Naive thymus-derived CD4-positive, alpha-beta T cell (primary cell): ENCODE measurements at places on chromosomes 4 and X. TPM values are rescaled to one million over a fixed set of nuclear protein-coding genes. Genes with fewer than 3 reads are reported as not detected.
A peak's percentile ranks its signal among the peaks of the same experiment; 100 is the strongest.

S100G gene
- not detected for total RNA-seq

GABRQ gene
- not detected for total RNA-seq

SPATA18 gene
- total RNA-seq: not detected

C4orf50 gene
- total RNA-seq: 0.08 TPM

AVPR2 gene
- not detected for total RNA-seq

NXF2 gene
- total RNA-seq: not detected

PROM1 gene
- not detected in 2 replicates for total RNA-seq

ASB5 gene
- total RNA-seq: not detected in 2 replicates

EDA2R gene
- 0.62 TPM for total RNA-seq

EDNRA gene
- total RNA-seq: not detected

VCX gene
- not detected in 2 replicates for total RNA-seq

P2RY10 gene
- 86.3 TPM for total RNA-seq

CT45A10 gene
- not detected for total RNA-seq

SOWAHB gene
- not detected for total RNA-seq

RTL5 gene
- 0.19 TPM for total RNA-seq

GRCh38 chr4:7624396-7624980 is 189.8 kb upstream of the PSAPL1 start:
- no peak for DNase-seq

GRCh38 chr4:184476695-184477094 is 2.3 kb upstream of the IRF2 start:
- DNase-seq: peak; percentile 22

GRCh38 chr4:16916719-16917337 is 18.4 kb upstream of the LDB2 start:
- DNase-seq: peak; percentile 66

GRCh38 chr4:174686826-174687225 is 142.2 kb downstream of the GLRA3 start:
- no peak for DNase-seq

GRCh38 chr4:40261231-40262076 is 64.6 kb downstream of the RHOH start:
- DNase-seq: no peak

DNA sequence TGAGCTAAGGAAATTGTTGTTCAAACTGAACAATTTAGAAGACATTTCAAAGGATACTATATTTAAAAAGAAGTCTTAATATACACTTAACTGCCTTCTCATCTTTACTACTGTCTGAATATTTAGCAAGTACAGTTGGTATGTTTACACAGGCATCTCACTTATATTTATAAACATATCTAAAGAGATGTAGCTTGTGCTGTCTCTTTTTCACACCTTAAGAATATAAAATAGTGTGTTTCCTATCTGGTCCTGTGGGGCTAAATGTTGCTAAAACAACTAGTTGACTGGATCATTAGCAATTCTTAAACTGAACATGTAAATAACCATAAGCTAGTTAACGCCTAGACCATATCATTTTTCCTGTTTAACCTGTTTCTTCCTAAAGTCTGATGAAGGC is 336.3 kb downstream of the PPP3CA start:
- no peak for DNase-seq

- DNase-seq: no peak
Measured at GRCh38 chr4:89221167-89221867, 86.3 kb downstream of the GPRIN3 start.

GRCh38 chr4:166602068-166602467 is 632.2 kb downstream of the SPOCK3 start:
- DNase-seq: no peak

DNA sequence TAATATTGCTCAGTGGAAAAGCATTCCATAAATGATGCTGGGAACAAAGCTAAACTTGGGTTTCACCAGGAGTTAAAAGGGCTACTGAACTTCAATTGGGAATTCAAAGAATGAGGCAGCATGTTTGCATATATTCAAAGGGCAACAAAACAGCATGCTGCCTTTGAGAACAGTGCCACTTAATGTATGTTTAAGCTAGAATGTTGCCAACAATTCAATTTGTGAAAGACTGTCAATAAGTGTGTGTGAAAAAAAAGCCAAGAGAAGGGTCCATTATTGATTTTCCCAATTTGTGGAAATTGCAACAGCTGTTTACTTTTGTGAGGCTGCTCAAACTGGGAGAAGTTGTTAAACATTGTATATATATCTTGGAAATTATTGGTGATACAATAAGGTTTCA is 701.9 kb upstream of the ACTRT1 start:
- DNase-seq: no peak

- no peak for DNase-seq
Measured at GRCh38 chr4:53920116-53920515, 144.3 kb downstream of the CHIC2 start.

GRCh38 chrX:132077912-132078311 is 49.9 kb downstream of the FRMD7 start:
- no peak for DNase-seq

DNA sequence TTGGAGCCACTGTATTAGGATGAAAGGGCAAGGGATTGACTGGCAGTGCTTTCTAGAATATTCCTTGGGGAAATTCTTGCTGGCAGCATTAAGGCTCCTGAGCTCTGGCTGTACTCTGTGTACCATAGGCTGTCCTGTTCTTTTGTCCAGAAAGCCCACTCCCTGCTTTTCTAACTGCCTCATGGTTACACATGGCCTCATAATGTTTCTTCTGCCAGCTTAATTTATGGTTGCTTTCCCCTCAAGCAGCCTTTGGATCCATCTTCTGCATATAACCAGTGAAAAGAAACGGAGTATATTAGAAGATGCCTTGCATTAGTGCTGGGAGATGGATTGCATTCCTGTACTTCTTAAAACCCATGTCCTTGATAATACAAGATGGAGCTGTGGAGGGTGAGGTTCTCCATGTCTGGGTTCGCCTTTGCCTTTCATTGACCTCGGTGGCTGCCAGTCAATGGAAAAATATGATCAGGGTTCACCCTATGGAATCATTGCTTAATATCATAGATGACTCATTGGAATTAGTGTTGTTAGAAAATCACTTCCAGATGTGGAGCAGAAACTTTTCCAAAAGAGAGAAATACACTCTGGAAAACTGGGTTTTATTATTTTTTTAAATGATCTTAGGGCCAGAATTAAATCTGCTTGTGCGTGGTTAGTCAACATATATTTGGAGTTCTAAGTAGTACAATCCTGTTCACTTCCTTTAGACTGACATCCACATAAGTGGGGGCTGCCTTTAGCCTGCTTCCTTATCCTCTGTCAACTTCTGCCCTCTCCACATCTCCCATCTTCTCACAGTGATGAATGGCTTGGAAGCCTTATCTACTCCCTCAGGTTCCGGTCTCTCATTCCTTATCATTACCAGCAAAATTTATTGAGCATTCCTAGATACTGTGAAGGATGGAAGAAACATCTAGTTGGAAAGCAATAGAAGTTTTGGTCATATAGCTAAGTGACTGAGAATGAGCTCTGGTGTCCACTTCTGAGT is 24.9 kb downstream of the DOCK11 start:
- DNase-seq: no peak

GRCh38 chr4:8502371-8502770 is 61.8 kb downstream of the TRMT44 start:
- DNase-seq: no peak

DNA sequence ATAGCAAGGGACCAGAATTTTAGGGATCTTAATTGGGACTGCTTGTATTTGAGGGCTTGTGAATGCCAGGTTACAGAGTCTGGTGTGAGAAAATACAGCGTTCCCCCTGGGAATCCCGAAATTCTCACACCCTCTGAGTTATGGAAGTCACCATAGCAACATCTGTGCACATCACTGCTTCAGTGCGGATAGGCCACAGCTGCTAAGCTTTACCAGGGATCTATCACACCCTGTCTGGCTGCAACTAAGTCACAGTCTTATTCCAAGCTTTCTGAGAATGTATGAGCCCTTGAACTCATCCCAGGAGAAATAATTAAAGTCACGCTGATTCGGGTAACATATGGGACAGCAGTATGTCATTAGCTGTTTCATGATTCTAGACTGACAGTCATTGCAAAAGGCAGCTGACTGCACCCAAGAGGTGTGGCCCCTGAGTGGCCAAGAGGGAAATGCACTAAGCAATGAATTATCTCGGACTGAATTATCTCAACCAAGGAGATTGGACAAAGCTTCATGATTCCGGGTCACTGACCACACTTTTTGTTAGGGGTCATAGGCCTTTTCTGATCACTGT is 46.7 kb upstream of the BTC start:
- DNase-seq: no peak

DNA sequence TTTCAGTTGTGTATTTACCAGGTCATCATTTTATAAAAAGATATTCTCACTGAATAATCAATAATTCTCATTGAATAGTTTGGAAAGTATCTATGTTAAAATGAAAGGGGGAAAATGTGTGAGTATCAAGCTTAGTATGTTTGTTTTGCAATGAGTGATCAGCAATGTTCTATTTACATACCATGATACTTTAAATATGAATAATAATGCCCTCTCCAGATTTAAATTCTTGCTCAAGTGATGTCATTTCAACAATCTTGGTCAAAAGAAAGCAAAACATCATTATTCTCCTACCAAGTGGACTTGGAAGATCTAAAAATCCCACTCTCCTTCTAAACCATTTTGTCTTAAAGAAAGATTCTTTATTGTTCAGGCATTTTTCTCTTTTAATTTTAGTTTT is 42.1 kb upstream of the ANKRD50 start:
- DNase-seq: no peak

GRCh38 chr4:13541720-13542576 is 2.4 kb downstream of the NKX3-2 start:
- DNase-seq: no peak

DNA sequence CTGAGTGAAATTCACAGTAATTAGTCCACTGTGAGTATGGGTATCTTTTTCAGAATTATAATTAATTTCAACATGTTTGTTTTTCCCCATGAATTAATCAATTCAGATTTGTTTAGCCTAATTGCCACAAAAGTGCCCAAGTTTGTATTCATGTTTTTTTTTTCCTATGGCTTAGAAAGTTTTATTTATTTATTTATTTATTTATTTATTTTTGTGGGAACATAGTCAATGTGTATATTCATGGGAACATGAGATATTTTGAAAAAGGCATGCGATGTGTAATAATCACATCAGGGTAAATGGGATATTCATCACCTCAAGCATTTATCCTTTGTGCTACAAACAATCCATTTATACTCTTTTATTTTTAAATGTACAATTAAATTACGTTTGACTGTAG is 475.3 kb downstream of the ADGRL3 start:
- no peak for DNase-seq

- DNase-seq: no peak
Measured at GRCh38 chr4:182778222-182778982, 138.8 kb downstream of the DCTD start.

- no peak for DNase-seq
Measured at GRCh38 chr4:2062808-2063524, 3.8 kb downstream of the NAT8L start.

- no peak for DNase-seq
Measured at GRCh38 chr4:80035336-80035735, 37.7 kb downstream of the ANTXR2 start.

- DNase-seq: no peak
Measured at GRCh38 chrX:47612418-47612817, 7.2 kb downstream of the SYN1 start.

DNA sequence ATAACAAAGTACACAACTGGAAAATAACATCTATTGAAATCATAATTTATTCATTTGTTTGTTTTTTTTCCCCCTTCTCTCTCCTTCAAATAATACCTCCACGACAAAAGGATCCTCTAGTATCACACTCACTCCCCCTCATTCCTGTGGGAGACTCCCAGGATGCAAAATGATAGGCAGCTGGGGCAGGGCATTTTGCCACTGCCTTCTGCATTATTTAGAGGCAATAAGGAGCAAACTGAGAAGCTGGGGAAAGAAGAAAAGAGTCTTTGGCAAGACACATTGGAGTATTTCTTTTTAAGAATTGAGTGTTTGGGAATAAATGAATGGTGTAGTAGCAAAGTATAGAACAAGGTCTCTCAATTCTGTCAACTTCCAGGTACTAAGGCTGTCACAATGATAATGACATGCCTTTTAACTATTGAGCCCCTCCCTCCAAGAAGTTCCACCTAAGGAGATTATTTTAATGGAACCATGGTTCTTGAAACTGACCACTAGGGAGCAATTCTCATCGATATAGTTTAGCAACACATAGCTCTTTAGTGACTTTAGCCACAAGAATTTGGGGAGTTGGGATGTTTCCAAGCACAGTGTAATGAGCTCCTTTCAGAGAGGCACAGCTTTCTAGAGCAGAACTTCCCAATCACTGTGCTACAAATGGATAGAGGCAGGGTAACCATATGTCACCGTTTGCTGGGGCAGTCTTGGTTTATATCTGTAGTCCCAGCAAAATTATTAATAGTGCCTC is 303.3 kb downstream of the FRMPD4 start:
- no peak for DNase-seq

DNA sequence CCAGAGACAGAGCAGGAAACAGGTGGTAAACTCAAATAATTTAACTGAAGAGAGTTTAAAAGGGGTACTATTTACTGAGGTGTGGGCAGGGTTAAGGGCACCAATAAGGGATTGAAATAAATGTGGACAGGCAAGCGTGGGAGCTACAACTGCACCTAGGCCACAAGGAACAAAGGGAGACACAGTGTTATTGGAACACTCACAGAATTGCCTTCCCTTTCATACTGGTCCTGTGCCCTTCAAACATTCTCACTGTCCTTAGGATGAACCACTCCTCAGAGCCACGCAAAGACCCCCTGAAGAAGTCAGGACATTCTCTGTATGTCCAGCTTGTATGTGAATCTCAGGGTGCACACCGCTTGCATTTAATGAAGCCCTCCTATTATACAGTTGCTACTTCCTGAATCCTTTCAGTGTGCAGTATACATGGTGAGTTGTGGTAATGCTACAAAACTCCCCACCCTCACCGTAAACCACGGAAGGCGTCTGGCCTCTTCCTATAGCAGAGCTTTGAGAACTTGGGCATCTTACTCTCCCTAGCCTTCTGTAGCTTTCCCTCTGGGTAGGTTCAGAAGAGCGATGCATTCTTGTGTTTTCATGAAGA is 9.6 kb upstream of the MRPL1 start:
- peak; percentile 76 for DNase-seq
